GM20000 (cell line): ENCODE measurements at places on chromosomes 2 and 18.

- DNase-seq = no peak
These were observed 31.0 kb downstream of the ANKRD29 start for GRCh38 chr18:23631746-23632145.

GRCh38 chr2:42025151-42025582 is 22.7 kb upstream of the PKDCC start:
- no peak for DNase-seq

DNA sequence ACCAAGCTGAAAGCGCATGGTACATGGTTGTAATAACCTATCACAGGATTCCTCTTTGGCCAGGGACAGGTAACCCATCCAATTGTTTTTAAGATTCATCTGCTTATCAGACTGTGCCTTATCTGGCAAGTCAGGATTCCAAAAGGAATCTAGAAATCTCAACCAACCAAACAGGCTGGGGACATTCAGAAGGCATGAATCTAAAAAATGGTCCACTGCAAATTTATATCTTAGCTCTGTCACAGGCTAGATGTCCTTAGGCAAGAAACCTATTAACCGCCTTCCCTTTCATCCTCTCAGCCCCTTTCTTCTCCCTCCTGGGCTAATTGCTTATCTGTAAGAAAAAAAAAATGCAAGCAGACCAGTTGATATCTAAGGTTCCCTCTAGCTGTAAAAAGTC is 4.3 kb downstream of the LRP2 start:
- no peak for DNase-seq

- peak; percentile 44 for DNase-seq
These were observed 4.0 kb upstream of the MREG start for GRCh38 chr2:216017365-216017764.

GRCh38 chr18:10290638-10291235 is 163.7 kb upstream of the APCDD1 start:
- no peak for DNase-seq

DNA sequence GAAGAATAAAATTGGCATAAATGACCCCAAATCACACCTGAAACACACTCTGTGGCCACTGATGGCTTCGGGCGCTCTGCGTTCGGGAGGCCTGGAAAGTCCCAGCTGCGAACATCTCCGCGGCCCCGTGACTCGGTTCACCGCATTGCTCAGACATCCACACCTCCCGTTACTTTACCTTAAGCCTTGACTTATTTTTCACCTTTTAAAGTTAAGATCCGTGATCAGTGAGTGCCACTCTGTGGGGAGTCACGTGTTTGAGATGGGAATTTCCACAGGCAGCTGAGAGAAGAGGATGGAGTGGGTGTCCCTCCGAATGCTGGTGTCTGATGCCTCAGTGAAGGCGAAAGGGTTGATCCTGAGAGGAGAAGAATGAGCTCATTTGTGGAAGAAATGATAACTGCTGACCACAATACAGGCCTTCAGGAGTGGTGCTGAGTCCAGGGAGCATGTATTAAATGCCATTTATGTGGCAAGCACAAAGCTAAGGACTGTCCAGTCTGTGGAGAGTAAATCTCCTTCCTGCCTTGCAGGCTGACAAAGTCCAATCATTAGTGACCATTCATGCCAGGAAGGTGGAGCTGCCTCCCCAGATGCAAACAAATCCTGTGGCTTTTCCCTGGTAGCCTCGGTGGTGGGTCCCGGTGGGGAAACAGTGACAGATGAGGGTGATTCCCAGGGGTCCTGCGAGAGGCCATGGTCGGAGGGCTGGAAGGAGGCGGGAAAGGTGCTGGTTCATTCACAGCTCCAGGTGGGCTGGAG is 168.8 kb downstream of the RTP5 start:
- DNase-seq = no peak

- no peak for DNase-seq
These were observed 200.3 kb downstream of the NRXN1 start for GRCh38 chr2:50831676-50832075.

DNA sequence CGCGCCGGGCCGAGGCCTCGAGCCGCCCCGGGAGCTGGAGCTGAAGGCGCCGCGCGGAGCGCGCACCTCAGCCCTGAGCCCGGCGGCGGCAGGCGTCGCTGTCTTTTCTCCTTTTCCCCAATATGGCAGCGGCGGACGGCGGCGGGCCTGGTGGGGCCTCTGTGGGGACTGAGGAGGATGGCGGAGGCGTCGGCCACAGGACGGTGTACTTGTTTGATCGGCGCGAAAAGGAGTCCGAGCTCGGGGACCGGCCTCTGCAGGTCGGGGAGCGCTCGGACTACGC is 369 bp downstream of the SMCHD1 start:
- DNase-seq = no peak

GRCh38 chr2:236627841-236628240 is 58.2 kb downstream of the ACKR3 start:
- no peak for DNase-seq

DNA sequence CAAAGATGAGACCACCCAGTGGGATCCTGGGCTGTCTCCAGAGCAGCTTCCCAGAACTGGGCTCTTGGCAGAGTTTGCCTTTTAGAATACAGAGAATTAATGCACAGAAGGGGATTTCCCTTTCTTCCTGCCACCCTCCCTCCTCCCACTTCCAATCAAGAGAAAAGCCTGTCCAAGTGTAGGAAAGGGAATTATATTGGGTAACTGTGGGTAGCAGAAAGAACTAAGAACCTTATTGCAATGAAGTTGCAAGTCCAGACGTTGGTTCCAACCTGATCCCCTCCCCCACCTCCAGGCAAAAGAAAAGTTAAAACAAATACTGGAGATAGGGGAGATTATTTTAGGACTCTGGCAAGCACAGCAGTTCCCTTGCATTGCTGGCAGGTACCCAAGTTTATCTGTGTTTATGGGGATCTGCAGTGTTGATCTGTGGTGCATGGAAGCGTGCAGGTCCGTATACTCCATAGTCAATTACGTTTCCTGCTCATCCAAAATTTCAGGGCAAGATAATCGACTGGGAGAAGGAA is 114.3 kb downstream of the PRKCE start:
- DNase-seq = no peak

DNA sequence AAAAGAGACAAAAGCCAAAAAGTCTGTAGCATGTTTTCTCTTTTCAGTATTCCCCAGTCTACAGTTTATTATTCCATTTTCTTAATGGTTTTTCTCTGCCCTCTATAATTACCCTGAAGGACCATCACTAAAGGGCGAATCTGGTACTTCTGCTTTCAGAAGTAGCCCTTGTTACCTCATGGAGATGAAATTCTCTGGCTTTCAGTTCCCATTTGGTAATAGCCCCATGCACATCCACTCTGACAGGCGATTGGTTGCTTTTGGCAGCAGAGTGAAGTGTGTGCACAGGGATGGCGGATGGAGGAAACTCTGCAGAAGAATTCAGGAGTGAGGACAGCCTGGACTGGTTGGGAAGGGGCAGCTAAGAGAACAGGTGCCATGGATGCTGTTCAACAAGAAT is 66.3 kb upstream of the NABP1 start:
- DNase-seq = peak; percentile 34

DNA sequence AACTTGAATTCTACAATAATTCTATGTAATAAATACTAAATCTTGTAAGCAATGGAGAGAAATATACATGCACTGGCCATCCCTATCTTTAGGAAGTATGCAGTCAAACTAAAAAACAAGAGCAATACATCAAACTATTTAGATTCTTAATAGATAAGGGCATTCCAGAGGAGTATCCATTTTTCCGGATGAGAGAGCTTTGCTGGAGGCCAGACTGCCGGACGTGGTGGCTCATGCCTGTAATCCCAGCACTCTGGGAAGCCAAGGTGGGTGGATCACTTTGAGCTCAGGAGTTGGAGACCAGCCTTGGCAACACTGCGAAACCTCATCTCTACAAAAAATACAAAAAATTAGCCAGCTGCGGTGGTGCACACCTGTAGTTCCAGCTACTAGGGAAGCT is 60.8 kb downstream of the KIF5C start:
- no peak for DNase-seq

GRCh38 chr18:21759836-21760235 is 19.2 kb downstream of the MIB1 start:
- no peak for DNase-seq

- DNase-seq = no peak
These were observed 11.8 kb upstream of the CCBE1 start for GRCh38 chr18:59708988-59709387.

GRCh38 chr2:68466778-68467076 is 367 bp downstream of the FBXO48 start:
- DNase-seq = no peak

- DNase-seq = no peak
These were observed 81.6 kb downstream of the LBH start for GRCh38 chr2:30312916-30313315.

GRCh38 chr2:223541546-223541945 is 60.6 kb downstream of the SCG2 start:
- DNase-seq = no peak

DNA sequence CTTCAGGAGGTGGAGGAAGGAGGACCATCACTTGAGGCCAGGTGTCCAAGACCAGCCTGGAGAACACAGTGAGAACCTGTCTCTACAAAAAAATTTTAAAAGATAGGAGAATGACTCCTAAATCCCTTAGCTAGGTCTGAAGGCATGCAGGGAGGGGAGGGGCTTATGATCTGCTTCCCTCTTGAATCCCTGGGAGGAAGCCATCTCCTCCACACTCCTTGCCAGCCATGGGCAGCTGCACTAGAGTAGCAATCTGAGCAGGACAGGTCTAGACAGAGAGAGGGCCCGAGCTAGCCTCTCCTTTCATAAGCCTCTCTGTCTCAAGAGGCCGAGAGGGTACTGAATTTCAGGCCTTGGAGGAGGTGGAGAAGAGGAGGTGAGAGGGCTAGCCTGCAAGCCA is 42.5 kb downstream of the DAPL1 start:
- DNase-seq = no peak

- no peak for DNase-seq
These were observed 212.1 kb downstream of the CDH2 start for GRCh38 chr18:27964811-27965210.

DNA sequence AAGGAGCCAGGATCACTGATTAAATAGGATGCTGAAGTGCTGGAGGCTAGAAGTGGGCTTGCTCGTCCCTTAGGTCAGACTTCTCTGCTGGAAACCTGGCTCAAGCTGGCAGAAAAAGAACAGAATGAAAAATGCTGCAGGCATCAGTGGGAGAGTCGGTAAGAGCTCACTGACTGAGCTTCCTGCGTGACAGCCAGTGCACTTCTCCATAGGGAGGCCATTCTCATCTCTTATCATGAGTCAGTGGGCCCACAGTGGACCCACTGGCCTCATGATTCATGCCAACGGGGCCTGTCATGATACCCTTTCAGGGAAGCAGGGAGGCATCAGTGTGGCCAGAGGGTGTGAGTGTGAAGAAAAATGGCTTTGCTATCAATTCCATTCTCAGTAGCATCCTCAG is 498.2 kb downstream of the PTPRM start:
- DNase-seq = no peak

- DNase-seq = no peak
These were observed 495.1 kb upstream of the MYT1L start for GRCh38 chr2:2826209-2826551.

- no peak for DNase-seq
These were observed 49.9 kb downstream of the ST8SIA5 start for GRCh38 chr18:46706968-46707367.

DNA sequence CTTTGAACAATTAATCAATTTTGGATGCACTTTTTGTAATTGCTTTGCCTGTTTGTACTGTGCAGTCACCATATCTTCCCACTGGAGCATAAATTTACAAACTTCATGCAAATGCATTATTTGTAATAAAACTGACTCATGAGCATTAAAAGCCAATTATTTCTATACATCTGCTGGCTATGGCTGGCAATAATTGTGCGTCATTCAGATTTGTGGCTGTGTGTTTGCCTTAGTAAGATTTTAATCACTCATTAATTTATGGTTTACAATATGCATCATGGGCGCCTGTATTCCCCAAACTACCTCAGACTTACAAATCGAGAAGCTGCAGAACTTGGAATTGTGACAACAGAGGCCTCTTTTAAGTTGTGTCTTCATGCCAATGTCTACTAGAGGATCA is 132.4 kb upstream of the TRIB2 start:
- DNase-seq = no peak

- no peak for DNase-seq
These were observed 54.3 kb downstream of the THUMPD2 start for GRCh38 chr2:39724828-39725144.

DNA sequence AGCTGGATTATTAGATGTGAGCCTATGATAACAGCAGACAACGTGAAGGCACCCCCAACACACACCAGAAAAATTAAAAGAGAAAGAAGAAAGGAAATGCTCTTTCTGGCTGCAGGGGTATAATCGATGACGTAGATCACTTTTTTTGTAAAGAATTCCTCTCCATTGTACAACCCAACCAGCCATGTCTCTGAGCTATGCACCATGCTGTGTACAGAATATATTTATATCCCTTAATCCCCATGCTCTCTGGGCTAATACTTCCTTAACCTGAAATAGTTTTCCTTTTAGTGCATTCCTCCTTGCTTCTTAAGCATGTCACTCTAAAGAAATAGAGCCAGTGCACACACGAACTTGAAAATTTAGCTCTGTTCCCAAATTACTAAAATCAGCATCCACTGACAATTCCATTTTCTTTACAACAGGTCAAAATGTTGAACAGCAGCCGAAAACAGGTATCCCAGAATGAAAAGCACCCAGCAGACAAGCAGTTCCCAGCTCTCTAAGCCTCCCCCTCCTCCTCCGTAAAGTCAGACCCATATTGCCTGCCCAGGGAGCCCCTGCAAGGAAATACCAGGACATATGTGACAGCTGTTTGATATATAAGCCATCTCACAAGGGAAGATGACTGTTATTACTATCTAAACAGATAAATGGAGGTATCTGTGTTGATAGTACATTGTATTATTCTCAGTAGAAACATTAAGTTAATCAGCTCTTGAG is 247.4 kb upstream of the RAB6C start:
- DNase-seq = no peak

- no peak for DNase-seq
These were observed 226.2 kb downstream of the GALNT13 start for GRCh38 chr2:154097833-154098398.

DNA sequence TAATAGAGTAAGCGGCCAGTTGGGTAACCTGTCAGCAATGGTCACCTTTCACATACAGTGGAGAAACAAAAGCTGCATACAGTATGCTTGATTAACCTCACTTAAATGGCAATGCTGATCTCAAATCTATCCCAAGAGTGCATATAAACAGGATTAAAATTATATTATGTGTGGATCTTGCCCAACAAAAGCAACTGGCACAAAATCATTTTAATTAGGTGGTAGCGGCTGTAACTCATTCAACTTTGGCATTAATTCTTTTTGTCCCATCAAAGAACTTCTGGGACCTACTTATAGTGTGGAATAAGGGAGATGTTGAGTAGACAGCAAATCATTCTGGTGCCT is 167.8 kb upstream of the VRK2 start:
- no peak for DNase-seq

DNA sequence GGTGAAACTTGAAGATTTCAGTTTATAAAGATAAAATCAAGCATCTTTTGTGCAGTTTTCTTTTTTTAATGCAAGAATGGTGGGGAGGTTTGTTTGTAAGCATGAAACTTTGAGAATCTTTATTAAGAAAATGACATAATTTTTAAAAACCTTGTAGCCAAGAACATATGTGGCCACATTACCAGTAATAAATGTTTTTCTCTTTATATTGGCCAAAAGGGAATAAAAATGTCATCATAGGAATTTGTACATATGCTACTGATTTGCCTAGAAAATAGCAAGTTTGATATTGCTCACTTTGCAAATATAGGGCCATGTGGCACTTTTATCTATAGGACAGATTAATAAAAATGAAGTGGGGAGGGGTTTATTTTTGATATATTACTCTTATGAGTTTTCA is 25.6 kb downstream of the METTL21A start:
- DNase-seq = no peak
